ENCODE measurements at places on chromosomes 12 and 14.

GRCh38 chr14:101365329-101366158 is 195.8 kb upstream of the DIO3 start:
- no peak for DNase-seq

DNA sequence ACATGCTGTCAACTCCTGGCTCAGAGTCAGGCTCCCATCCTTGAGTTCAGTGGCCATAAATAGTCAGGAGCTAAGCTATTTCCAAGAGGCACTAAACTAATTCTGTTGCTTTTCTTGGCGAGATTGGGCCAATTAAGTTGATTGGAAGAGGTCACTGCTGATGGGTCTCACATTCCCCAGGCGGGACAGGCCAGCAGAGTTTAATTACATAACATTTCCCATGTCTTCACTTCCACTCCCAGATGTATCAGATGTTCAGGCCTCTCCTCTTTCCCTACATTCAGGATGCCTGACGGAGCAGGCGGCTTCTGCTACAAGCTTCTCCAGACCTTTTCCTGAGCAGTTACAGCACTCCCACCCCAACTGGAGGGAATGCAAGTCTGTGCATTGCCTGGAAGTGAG is 5.3 kb downstream of the NTF3 start:
- DNase-seq = no peak

- no peak for DNase-seq
These were observed 298.7 kb upstream of the SRRM4 start for GRCh38 chr12:118682656-118683055.

GRCh38 chr14:30559638-30560091 is 707 bp downstream of the G2E3 start:
- DNase-seq = no peak

- DNase-seq = peak; percentile 37
These were observed 371.2 kb downstream of the BTG1 start for GRCh38 chr12:91774434-91774921.

DNA sequence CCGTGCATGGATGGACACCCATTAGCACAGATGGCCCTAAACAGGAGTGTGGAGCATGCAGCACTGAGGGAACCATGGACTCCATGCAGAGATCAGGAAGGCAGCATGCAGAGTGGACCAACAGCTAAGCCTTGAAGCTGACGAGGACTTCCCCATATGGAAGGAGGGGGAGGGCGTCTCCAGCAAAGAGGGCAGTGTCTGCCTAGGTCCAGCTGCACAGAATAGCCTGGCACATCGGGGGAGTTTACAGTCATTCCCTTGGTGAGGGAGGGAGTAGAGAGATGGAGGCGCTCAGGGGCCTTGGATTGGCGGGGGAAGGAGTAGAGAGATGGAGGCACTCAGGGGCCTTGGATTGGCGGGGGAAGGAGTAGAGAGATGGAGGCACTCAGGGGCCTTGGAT is 64.5 kb downstream of the ANKRD9 start:
- no peak for DNase-seq

DNA sequence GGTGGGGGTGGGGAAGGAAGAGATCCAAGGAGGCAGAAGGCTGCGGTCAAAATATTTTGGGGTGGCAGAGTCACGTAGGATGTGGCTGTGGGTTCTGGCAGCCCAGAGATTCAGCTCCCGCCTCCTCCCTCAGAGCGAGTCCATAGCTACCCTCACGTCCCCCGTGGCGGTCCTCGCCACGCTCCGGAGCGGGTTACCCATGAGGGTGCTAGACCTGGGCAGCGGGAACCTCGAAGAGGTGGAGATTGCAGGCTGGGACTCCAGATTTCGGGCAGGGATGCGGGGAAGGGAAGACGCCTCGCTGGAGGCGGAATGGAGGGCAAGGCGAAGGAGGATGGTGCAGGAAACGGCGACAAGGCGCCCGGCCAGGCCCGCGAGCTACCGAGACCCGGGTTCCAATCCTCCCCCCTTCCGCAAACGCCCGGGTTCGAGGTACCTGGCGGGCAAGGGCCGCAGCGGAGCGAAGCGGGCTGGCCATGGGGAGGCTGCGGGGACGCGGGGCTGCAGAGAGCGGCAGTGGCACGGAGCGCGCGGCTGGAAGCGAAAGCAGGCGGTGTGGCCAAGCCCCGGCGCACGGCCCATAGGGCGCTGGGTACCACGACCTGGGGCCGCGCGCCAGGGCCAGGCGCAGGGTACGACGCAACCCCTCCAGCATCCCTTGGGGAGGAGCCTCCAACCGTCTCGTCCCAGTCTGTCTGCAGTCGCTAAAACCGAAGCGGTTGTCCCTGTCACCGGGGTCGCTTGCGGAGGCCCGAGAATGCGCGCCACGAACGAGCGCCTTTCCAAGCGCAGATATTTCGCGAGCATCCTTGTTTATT is 46.2 kb downstream of the BCAT1 start:
- DNase-seq = no peak

DNA sequence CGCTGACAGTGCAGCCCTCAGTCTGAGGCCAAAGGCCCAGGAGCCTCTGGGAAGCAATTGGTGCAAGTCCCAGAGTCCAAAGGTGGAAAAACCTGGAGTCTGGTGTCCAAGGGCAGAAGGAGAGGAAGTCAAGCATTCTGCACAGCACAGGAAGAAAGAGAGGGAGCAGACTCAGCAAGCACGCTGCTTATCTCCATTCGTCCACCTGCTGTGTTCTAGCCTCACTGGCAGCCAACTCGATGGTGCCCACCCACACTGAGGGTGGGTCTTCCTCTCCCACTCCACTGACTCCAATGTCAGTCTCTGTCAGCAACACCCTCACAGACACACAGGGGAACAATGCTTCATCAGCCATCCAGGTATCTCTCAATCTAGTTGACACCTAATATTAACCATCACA is 38.8 kb downstream of the HELB start:
- DNase-seq = no peak

- no peak for DNase-seq
These were observed 780.6 kb upstream of the FLRT2 start for GRCh38 chr14:84749191-84749955.

DNA sequence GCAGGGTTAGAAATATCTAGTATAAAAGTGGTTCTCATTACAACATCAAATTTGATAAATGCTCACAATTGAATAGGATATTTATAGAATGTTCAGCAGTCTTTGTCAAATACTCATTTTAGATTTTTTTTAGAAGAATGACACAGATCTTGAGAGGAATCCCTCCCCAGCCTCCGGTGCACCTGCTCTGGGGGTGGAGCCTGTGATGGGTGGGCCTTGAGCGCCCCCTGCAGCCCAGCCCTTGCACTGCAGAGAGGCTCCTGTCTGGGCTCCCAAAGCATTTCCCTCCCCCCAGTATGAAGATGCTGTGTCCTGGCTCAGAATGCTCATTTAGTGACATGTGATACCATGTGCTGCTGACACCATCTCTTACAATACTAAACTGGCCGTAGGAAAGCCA is 792.3 kb downstream of the TMEM121 start:
- DNase-seq = no peak

GRCh38 chr12:69619050-69619449 is 8.3 kb upstream of the LRRC10 start:
- no peak for DNase-seq

- no peak for DNase-seq
These were observed 16.4 kb downstream of the DAO start for GRCh38 chr12:108896336-108896735.

- no peak for DNase-seq
These were observed 28.3 kb downstream of the GALNT9 start for GRCh38 chr12:132300789-132301722.

DNA sequence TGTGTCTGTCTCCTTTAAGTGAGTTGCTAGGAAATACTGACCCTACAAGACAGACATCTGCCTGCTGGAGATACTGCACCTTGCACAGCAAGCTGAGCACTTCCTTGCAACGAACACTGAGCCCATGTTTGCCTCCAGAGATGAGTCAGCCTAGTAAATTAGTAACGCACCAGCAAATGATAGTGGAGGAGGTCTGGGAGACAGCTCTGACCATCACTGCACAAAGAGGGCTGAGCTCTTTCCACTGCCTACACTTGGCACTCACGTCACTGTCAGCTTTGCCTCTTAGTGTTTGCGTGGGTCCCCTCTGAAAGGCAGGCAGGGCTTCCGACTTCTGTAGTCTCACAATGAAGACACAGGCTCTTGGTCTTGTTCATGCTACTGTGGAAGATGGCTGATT is 109.0 kb downstream of the APAF1 start:
- DNase-seq = peak; percentile 20

GRCh38 chr14:52072266-52072780 is 3.5 kb upstream of the NID2 start:
- no peak for DNase-seq

DNA sequence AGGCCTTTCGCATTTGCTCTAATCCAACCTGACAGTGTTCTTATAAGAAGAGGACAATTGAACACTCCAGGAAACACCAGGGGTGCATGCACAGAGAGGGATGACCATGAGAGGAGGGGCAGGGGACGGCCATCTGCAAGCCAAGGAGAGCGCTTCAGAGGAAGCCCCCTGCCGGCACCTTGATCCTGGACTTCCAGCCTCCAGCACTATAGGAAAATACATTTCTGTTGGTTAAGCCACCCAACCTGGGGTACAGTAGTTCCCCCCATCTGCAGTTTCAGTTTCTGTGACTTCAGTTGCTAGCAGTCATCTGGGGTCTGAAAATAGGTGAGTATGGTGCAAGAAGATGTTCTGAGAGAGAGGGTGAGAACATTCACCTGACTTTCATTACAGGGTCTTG is 64.7 kb downstream of the CLMN start:
- DNase-seq = no peak

- no peak for DNase-seq
These were observed 43.2 kb upstream of the MEG3 start for GRCh38 chr14:100782516-100783320.

- DNase-seq = no peak
These were observed 68.2 kb downstream of the IFT43 start for GRCh38 chr14:76053572-76054355.

- no peak for DNase-seq
These were observed 1.6 kb downstream of the CISTR start for GRCh38 chr12:53749986-53750811.

- DNase-seq = no peak
These were observed 9.9 kb downstream of the ISCU start for GRCh38 chr12:108572166-108572790.

- no peak for DNase-seq
These were observed 46.0 kb upstream of the PLEKHG6 start for GRCh38 chr12:6264402-6265037.

GRCh38 chr14:79749065-79749464 is 462.2 kb downstream of the DIO2 start:
- DNase-seq = no peak

DNA sequence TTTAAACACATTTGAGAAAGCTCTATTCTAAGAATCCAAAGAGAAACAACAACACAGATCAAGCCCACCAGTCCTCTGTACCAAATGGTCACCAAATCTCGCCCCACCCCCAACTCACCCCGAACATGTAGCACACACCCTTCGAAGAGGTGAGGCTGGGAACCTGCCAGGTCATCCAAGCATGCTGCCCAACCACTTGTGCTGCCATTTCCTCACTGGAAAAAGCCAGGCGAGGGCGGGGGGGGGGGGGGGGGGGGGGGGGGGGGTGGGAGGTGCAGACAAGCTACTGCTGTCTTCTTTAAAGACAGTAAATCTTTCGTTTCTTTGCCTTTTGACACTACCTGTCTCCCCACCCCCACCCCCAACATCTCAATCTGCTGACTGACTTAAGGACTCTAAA is 59.9 kb downstream of the SETD3 start:
- DNase-seq = no peak

DNA sequence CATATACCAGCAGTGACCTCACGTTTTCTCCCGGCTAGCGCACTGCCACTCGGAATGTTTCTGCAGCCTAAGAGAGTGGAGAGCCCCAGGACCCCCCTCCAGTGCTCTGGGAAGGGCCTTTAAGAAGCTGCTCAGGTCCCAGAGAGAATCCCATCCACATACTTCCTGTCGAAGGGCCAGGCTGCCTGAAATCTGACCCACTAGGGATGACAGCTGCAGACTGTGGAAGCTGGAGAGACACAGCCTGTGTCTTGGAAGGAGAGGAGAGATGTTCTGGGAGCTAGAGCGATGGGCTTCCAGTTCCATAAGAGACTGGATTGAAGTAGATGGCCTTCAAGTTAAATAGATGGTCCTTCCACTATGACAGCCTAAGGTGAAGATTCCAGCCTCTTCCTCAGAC is 54.4 kb downstream of the IQSEC3 start:
- no peak for DNase-seq

DNA sequence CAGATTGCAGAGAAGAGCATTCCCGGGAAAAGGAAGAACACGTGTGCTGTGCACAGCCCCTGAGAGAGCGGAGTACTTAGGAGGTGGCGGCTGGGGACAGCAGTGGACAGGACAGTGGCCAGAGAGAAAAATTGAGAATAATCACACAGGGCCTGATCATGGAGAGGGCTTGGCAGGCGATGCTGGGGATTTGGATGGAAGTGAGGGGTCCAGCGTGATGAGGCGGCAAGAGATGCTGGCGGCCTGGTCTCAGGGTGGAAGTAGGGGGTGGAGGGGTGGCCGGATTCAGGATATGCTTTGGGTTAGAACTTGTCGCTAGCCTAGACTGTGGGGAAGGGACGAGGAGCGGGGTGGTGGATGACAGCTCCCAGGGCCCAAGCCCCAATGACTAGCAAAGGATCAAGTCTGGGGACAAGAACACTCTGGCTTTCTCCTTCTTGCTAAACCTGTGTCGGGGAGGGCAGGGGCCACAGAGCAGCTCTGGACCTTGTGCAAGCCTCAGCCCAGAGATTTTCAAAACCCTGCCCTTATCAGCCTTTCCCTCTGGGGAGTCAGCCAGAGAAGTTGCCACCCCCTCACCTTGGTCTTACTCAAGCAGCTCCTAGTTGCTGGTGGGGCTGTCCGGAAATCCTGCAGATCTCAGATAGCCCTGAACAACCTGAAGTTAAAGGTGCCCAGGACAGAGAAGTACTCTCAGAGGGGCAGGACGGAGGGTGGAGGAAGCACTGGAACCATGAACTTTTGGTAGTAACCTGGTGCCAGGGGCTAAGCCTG is 1.3 kb downstream of the HVCN1 start:
- DNase-seq = no peak

- no peak for DNase-seq
These were observed 1.1 kb downstream of the CARMIL3 start for GRCh38 chr14:24052656-24053547.

GRCh38 chr12:124452576-124453331 is 114.7 kb downstream of the NCOR2 start:
- DNase-seq = no peak

DNA sequence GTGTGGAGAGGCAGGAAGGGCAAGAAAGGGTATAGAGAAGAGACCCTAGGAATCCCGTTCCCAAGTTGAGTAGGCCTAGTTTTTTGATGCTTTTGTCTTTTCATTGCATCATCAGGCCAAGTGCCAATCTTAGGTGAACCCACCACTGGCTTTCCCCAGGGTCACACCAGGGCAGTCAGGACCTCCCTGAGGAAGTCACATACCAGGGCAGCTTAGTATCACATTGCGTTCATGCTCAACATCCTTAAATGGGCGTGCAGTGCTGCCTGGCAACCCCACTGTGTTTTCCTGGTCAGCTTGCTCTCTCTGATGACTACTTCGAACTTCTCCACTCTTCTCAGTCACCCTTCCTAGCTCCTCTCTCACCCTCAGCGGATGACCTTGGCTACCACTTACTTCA is 9.0 kb downstream of the ASIC1 start:
- DNase-seq = peak; percentile 61

Data from AG04450 (cell line).